ENCODE measurements at places on chromosomes 4 and X. TPM values are rescaled to one million over a fixed set of nuclear protein-coding genes. Genes with fewer than 3 reads are reported as not detected.

DNA sequence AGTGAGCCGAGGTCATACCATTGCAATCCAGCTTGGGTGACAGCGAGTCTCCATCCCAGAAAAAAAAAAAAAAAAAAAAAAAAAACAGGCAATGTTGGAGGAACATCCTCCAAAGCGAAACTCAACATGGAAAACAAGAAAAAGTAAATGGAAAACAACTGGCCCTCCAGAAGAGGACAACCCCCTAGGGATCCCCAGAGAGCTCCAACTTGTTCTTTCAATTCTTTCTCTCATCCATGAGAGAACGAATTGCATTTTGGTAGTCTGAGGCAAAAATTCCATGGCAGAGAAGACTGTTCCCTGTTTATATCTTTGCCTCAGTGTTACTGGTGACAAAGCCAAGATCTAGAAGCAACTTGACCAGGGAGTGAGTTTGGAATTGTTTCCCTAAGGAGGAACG, 49.8 kb downstream of the OPHN1 start:
- DNase-seq: no peak

DNA sequence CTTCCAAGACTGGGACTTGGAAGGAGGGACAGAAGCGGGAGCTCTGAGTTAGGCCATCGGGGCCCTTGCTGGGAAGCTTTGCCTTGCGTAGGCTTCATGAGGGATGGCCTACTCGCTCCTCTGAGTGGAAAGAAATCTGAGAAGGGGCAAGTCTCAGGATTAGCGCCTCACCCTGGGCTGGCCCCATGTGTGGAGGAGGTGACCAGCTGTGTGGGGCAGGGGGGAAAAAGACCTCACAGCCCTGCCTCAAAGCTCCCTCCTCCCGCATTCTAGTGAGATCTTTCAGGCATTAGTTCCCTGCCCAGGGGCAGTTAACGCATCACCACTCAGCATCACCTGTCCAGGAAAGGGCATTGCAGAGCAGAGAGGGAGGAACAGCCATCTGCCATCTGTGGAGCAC, 156.1 kb downstream of the ENPP6 start:
- DNase-seq: no peak

Gene MED28
- total RNA-seq: 52.0 TPM

- no peak for DNase-seq
Observed at GRCh38 chr4:7783541-7783940, 156.1 kb downstream of the AFAP1 start.

Gene KDR
- total RNA-seq: 17.7 TPM

Gene MAGIX
- total RNA-seq: 1.4 TPM

DNA sequence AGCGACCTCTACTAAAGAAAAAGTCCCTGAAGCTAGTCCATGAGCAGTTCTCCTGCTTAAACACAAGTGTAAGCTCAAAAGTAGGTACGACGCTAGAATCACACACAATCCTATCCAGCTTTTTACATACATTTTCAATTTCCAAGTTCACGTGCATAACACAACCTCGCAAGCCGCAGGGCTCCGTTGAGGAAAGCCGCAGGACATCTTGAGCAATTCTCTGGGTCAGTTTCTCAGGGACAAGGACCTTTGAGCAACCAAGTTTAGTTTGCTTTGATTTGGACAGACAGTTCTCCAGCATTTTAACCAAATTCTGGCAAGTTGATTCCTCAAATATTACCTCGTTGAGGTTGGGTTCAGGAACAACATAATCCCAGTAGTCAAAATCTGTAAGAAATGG, 2.5 kb downstream of the DDIT4L start:
- DNase-seq: no peak

- DNase-seq: no peak
Observed at GRCh38 chrX:43953218-43953617, 20.0 kb downstream of the NDP start.
